ENCODE measurements at places on chromosomes 2 and 18.

- no peak for DNase-seq
Observed at GRCh38 chr2:124698979-124699565, 674.0 kb downstream of the CNTNAP5 start.

GRCh38 chr18:11887328-11888128 is 20.6 kb downstream of the MPPE1 start:
- no peak for DNase-seq

- no peak for DNase-seq
Observed at GRCh38 chr2:207332480-207333212, 166.9 kb upstream of the KLF7 start.

DNA sequence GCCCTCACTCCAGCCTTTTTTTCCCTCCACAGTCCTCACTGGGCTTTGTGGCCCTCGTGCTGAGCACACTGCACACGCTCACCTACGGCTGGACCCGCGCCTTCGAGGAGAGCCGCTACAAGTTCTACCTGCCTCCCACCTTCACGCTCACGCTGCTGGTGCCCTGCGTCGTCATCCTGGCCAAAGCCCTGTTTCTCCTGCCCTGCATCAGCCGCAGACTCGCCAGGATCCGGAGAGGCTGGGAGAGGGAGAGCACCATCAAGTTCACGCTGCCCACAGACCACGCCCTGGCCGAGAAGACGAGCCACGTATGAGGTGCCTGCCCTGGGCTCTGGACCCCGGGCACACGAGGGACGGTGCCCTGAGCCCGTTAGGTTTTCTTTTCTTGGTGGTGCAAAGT is 39.4 kb downstream of the STEAP3 start:
- no peak for DNase-seq

- no peak for DNase-seq
Observed at GRCh38 chr2:7019191-7019590, 102.0 kb downstream of the RNF144A start.

All from activated naive CD4-positive, alpha-beta T cell (primary cell).